ENCODE measurements at places on chromosomes 1 and 21.

DNA sequence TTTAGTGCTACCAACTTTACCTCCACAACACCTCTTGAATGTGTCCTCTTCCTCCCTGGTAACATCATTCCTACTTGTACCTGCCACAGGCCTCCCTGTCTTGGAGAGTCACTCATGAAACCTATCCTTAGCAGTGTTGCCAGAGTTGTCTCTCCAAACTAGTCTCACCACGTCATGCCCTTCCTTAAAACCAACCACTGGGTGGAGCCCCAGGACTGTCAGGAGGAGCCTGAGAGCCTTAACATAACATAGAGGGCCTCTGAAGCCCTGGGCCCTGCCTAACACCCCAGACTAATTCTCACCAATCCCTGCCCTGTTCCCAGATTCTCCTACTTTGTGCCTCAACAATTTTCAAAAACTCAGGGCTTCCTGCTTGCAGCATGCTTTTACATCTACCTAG lies 65.3 kb downstream of the ZNF697 start:
- DNase-seq, result no peak

DNA sequence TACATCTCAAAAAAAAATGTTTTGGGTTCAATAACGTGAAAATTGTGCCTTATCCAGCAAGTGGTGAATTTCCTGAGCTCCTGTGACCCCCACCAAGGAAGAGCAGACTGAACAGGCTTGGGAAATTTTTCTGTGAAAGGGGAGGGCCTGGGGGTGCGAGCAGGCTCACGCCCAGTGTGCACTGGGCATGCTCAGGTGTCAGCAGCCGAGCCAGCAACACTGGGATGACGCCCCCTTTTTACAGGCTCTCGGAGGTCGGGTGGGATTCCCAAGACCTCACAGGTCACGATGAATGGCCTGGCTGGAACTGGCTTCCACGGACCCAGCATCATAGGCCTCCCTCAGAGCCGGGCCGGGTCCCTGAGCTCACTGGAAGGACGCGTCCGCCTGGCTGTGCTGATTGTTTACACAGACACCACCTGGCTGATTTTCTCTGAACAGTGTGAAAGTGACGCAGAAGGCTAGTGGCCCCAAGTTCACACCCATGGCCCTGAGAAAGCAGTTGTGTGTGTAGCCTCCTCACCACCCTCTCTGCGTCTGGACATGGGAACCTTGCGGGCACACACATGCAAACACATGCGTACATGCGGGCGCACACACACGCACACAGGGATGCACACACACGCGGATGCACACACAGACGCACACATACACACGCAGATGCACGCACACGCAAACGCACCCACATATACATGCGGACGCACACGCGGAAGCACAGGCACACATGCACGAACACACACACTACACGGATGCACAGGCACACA lies 9.2 kb downstream of the CSTB start:
- DNase-seq, result no peak

GRCh38 chr1:24830680-24831272 lies 85.5 kb downstream of the CLIC4 start:
- DNase-seq, result peak; percentile 72

- no peak for DNase-seq
These were observed 88.4 kb upstream of the C1orf174 start for GRCh38 chr1:3988431-3988830.

- no peak for DNase-seq
These were observed 207.0 kb downstream of the SIPA1L2 start for GRCh38 chr1:232422898-232423297.

- DNase-seq, result no peak
These were observed 8.2 kb downstream of the NADK start for GRCh38 chr1:1770102-1770501.

DNA sequence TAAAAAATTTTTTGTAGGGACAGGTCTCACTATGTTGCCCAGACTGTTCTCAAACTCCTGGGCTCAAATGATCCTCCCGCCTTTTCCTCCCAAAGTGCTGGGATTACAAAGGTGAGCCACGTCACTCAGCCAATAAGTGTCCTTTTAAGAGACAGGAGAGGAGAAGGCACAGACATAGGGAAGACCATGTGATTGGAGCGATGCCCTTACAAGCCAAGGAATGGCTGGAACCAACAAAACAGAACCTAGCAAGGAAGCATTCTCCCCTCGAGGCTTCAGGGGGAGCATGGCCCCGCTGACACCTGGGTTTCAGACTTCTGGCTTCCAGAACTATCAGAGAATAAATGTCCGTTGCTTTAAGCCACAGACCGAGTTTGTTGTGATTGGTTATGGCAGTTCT lies 37.0 kb downstream of the NDUFS5 start:
- DNase-seq, result no peak

DNA sequence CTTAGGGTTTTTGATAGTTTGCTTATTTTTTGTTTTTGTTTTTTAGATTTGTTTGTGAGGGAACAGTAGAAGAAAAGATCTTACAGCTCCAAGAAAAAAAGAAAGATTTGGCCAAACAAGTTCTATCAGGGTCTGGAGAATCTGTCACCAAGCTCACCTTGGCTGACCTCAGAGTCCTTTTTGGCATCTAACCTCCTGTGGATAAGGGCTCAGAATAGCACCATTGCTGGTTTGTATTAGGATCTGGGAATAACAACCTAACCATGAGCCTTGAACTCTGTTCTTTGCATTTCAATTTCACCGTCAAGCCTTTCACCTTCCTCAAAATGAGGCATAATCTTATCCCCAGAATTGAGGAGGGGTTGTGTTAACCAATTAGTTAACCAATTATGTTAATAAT lies 20.2 kb downstream of the TRIM45 start:
- no peak for DNase-seq

- DNase-seq, result no peak
These were observed 102.2 kb upstream of the JUN start for GRCh38 chr1:58885998-58886397.

DNA sequence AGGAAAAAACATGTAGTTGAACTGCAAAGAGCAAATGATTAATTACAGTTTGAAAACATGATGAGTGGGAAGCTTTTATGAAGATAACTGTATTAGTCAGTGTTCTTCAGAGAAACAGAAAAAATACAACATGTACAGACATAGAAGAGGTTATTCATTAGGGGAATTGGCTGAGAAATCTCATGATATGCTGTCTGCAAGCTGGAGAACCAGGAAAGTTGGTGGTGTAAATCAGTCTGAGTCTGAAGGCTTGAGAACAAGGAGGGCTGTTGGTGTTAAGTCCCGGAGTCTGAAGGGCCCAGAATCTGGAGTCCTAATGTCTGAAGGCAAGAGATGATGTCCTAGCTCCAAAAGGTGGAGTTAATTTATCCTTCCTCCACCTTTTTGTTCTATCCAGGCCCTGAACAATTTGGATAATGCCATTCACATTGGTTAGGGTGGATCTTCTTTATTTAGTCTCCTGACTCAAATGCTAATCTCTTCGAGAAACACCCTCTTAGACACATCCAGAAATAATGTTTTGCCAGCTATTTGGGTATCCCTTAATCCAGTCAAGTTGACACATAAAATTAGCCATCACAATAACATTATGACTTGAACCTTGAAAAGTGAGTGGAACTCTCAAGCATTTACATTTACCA lies 672.9 kb upstream of the PTBP2 start:
- DNase-seq, result no peak

- no peak for DNase-seq
These were observed 33.2 kb upstream of the MAGOH start for GRCh38 chr1:53271446-53272090.

- no peak for DNase-seq
These were observed 360.2 kb downstream of the DISC1 start for GRCh38 chr1:231986631-231987336.

DNA sequence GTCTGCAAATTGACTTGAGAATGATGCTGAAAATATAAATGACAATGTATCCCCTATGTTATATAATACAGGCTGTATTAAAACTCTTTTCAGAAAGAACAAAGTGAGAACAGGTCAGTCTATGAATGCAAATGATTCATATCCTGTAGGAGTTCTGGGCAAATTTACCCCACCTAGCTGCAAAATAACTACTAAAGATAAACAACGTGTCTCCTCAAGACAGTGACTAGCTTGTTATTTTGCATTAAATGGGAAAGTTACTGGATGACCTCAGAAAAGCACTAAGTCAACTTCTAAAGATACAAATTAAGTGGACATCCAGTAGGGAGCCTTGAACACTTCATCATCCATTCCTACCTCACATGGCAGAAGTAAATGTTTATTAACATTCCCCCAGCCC lies 11.1 kb downstream of the RNF19B start:
- no peak for DNase-seq

GRCh38 chr21:27301220-27301619 lies 334.3 kb upstream of the ADAMTS5 start:
- DNase-seq, result no peak

DNA sequence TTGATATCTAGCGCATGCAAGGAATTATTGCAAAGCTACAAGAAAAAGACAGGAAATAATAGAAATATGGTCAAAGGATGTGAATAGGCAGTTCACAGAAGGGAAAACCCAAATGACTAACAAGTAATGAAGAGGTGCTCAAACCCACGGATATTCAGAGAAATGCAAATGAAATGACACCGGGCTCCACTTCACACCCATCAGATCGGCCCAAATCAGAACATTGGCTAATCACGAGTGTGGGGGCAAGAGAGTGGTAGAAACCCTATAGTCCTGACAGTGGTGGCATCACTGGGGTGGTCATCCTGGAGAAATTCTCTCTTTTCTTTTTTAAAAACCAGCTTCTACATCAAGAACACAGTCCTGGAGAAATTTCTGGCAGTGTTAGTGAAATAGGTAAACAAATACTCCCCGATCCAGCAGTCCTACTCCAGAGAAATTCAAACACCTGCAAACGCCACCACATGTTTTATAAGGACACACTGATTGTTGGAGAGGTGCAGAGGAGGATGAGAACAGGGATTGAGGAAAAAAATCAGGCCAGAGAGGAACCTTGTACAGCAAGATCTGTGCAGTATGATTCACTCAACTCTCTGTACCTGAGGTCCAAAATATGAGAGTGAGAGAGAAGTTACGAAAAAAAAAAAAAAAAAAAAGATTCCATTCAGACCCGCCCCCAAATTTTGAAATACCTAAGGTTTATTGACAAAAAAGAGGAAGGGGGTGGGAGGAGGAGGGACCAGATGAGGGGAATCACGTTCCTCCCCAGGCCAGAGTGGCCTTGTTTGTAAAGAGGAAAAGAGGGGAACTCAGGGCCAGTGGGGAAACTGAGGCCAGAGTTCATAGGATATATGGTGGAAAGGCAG lies 9.2 kb upstream of the TNFRSF1B start:
- no peak for DNase-seq

Data from hematopoietic multipotent progenitor cell treated with erythropoietin and hydrocortisone succinate and interleukin-3 and kit ligand, for 17 days (in vitro differentiated cells).